ENCODE measurements at places on chromosomes 12 and 14.

GRCh38 chr14:70662080-70662479, 20.4 kb downstream of the TTC9 start:
- no peak for DNase-seq

DNA sequence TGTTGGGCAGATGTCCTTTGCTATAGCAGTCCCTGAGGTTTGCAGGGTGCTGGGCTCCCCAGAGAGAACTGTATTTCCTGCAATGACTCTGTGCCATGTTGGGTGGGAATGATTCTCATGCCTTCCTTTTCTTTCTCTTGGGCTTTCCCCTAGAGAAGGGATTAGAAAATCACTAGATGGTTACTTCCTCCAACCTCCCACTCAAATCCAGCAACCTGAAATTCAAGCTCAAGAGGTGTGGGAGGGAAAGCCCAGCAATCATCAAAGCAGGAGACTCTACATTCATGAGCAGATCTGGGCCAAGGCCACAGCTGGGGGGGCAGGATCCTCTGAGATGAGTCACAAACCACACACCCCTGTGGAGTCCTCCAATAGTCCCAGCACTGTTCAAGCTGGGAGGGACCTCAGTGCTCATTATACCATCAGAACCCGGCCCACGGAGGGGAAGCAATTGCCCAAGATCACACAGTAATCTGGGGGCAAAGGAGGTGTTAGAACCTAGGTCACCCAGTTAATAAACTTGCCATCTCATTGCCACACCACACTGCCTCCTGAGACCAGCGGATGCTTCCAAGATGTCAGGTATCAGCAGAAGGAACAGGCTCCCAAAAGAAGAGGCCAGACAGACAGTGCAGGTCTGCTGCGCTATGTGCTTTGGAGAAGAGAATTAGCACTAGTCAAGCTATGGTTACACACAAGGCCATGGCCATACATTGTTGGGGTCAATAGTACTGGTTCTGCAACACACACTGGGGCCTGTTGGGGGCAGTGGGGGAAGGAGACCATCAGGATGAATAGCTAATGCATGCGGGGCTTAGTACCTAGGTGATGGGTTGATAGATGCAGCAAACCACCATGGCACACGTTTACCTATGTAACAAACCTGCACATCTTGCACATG, 65.7 kb downstream of the TTC9 start:
- peak; percentile 85 for DNase-seq

DNA sequence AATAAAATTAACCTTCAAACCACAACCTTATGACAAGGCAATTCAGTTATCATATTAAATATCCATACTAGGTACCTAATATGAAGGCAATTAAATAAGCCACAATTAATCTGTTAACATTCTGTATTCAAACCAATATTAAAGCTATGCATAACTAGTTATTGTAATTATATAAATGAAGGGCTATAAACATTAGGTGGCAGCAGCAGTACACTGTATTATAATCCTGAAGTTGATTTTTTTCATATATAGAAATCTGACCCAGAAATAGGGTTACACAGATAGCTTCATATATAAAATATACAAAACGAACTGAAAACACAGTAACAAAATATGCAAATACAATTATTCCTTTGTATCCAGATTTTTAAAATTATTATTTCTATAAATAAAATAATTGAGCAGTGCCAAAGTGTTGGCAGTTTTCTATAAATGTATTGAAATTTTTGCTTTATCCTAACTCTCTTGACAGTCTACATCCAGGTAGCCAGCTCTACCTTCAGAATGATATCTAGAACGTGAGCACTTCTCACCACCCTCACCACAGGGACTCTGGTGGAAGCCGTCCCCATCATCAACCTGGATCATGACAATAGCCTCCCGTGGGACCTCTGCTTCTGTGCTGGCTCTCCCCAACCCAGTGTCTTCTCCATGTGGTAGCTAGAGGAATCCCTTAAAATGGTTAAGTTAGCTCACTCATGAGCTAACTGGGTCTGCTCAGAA, 136.2 kb downstream of the MED13L start:
- no peak for DNase-seq

GRCh38 chr14:88753873-88754272, 38.9 kb downstream of the EML5 start:
- DNase-seq = no peak

- DNase-seq = no peak
Measured at GRCh38 chr12:119666226-119666795, 1.6 kb upstream of the PRKAB1 start.

DNA sequence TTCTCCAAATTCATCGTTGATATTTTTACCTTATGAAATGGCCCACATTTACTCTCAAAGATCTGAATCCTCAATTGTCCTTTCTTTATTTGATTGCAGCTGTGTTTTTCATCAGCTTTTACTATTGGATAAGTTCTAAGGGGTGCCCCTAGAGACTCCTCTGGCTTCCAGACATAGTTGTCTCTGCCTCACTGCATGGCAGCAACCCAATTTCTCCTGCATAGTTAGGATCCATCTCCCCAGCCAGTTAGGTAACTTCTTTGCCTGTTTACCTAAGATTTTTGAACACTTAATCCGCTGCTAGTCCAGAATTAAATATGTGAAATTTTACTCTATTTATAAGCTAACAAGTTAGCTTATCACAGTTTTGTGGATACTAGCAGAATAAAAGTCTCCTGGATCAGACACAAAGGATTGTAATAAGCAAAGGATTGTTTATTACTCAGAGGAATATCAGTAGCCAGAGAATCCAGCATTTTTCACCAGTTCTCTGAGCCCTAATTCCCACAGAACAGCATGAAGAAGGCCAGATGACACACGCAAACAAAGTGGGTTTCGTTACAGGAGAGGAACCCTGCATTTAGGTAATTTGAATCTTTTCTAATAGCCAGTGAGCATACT, 101.1 kb downstream of the BBS10 start:
- peak; percentile 62 for DNase-seq

GRCh38 chr14:61812347-61813095, 50.3 kb downstream of the SNAPC1 start:
- no peak for DNase-seq

- peak; percentile 40 for DNase-seq
Measured at GRCh38 chr12:96814200-96814599, 92.9 kb upstream of the NEDD1 start.

DNA sequence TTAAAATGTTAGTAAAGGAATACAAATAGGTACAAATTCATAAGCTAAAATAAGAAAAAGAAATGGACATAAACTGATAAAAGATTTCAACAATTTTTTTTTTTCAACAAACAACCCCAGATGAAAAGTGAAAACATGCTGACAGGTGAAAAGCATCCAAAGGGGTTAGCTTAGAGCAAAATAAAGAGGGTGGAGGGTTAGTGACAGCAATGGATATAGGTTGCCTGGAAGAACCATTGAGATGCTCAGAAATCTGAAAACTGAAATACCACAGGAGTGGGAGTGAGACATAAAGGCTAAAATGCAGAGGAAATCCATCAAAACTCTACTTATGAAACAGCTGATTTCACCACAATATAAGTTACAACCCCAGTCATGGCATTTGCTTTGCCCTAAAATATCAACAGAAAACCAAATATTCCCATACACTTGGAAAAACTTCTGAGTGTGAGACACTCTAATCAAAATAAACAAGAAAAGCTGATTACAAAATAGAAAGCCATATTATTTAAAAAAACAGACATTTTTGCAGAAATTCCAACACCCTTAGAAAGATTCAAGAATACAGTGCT, 136.3 kb upstream of the PLEKHG7 start:
- DNase-seq = no peak

- DNase-seq = no peak
Measured at GRCh38 chr14:79568594-79568993, 642.7 kb downstream of the DIO2 start.

DNA sequence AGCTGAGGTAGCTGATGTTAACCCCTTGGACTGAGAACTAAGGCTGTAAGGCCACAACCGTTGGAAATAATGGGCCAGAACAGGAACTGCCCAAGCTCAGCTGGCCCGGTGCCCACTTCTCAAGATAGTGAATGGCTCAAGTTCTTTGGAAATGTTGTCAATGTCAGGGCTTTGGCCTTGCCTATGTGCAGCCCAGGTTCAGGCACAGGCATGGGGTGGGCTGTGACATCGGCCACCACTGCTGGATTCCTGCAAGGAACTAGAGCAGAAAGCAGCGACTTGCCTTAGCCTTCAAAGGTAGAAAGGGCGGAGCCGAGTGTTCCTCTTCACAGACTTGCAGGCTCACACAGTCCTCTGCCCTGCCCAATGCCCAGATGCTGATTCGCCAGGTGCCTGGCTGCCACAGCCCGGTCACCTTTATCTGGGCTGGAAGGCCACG, 291.2 kb downstream of the ZFP36L1 start:
- DNase-seq = no peak

DNA sequence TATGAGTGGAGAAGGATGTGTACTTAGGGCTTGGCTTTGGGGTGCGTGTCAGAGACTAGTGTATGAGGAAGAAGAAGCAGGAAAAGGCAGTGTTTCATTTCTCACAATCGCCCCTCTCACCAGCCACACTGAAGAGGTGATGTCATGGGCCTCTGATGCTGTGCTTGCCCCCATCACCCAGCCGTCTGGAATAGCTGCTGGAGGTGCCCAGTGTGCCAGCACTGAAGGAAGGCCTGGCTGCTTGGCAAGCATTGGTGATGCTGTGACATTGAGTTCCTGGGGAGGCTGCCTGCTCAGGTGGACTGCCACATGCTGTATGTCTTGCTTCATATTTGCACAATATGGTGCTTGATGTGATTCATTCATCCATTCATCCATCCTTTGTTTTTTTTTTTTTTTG, 56.2 kb downstream of the CRADD start:
- no peak for DNase-seq

- no peak for DNase-seq
Measured at GRCh38 chr12:42002563-42002962, 142.1 kb downstream of the GXYLT1 start.

DNA sequence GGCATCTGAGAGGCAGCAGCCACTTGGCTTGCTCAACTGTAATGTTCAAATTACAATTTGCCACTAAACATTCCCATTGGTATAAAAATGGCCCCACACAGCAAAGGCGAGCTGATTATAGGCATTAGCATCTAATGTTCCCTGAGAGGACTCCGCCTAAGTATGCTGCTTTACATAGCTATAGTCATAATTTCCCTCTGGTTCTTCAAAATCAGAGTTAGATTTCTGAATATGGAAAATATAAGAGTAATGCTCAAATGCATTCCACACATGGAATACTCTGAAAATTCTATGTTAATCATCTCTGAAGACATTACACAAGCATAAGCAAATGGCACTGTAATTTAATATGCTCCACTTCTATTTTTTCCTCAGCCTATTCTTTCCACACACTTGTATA, 83.7 kb upstream of the BTG1 start:
- no peak for DNase-seq

DNA sequence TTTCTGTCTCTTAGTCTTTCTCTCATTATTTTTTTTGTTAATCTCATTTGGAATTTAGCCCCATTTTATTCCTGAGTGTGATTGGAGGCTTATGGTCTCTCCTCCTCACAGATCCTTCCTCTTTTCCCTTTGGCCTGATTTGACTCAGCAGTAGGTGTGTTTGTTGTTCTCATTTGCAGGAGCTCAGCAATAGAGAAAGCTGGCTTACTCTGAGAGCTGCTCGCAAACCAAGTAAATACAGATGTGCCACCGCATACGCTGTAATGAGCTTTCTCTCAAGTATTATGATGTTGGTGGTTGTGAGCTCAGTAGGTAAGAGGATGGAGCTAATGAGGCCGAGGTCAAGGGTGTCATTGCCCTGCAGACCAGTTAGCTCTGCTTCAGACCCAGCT, 206.5 kb downstream of the ETV6 start:
- DNase-seq = no peak

- no peak for DNase-seq
Measured at GRCh38 chr12:113191227-113191626, 5.7 kb downstream of the RITA1 start.

DNA sequence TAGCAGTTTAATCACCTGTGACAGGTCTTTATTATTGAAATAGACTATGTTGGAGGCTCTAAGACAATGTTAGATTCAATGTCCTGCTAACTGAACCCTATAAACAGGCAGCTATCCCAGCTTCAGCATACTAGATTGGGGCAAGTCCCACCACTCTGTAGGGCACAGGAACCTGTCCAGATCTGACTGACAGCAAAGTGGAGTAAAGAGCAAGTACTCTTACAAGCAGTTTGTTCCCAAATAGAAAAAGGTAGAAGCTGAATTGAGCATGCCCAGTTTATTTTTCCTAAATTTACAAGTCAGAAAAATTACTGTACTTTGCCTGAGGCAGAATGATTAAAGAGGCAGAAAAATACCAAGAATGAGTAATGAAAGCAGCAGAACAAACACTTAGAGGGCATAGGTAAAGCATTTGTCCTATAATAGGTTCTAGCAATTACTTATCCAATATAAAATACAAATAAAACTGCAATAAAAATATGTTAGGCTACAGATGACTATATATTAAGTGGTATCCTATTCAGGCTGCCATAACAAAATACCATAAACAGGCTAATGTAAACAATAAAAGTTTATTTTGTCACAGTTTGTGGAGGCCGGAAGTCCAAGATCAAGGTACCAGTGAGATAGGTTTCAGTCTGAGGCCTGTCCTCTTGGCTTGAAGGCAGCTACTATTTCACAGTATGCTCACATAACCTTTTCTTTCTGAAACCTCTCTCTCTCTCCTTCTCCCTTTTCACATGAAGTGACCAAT, 868.2 kb downstream of the C12orf50 start:
- DNase-seq = no peak
